ENCODE measurements at places on chromosomes 2 and 18.
A peak's percentile ranks its signal among the peaks of the same experiment; 100 is the strongest.

DNA sequence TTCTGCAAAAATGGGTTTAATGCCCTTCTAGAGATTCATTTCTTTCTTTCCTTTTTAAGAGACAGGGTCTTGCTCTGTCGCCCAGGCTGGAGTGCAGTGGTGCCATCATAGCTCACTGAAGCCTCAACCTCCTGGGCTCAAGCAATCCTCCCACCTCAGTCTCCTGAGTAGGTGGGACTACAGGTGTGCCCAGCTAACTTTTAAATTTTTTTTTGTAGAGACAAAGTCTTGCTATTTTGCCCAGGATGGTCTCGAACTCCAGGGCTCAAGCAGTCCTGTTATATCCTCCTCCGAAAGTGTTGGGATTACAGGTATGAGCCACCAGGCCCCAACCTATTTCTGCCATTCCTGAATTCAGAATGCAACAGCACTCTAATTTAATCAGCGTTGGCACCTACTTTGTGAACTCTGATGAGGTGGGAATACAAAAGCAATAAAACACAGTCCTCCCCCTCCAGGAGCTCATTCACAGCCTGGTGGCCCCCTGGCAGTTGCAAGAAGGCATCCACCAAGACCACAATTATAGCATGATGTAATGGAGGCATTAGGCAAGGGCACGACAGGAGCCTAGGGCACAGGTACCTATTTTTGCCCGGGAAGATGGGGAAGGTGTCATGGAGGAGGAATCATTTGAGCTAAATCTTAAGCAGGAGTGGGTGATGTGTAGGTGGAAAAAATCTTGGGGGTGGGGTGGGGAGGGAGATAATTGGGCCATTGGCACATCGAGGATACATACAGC lies 5.1 kb downstream of the RHOB start:
- DNase-seq, result no peak

DNA sequence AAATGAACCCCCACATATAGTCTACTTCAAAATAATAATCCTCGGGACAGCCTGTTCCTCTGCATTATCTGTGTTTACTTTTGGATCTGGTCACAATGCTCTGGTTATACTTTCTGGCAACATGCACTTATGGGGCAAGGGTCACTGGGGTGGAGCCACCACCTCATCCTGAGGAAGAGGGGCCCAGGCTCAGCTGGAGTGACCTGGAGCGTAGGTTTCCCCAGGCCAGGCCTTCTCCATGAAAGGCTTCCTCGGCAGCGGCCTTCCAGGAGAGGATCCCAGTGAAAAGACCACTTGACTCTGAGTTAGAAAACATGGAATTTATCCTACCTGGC lies 237.4 kb downstream of the SETBP1 start:
- DNase-seq, result no peak

DNA sequence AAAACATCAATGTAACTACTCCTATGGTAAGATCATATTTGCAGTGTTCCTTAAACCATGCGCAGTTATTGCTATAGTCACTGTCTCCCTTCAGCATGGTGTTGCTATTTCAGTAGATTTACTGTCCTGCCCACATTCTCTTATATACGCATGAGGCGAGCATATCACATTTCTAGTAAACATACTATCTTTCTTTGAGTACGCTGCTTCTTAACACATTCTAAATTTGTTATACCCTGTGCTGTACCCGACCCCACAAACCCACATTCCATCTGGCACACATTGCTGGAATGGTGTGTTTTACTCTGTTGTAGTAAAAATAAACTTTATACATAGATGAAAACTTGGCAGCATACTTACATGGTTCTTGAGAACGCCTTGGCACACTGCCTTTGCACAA lies 163.3 kb downstream of the QPCT start:
- peak; percentile 46 for DNase-seq

GRCh38 chr2:74863802-74864248 lies 29.9 kb downstream of the HK2 start:
- no peak for DNase-seq

DNA sequence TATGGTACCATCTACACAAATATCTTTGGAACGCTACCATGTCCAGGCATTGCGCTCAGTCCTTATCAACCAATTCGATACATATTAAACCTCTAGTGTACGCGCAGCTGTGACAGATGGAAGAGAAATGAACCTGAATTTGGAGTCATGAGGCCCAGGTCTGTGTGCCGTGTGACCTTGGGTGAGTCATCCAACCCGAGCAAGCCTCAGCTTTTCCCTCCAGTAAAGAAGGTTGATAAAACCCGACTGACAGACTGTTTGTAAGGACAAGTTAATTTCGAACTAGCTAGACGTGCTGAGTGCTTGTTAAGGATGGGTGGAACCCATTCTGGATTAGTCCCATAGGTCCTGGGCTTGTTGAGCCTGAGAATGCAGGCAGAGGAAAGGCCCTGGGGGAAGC lies 28.2 kb downstream of the GREB1 start:
- DNase-seq, result no peak

DNA sequence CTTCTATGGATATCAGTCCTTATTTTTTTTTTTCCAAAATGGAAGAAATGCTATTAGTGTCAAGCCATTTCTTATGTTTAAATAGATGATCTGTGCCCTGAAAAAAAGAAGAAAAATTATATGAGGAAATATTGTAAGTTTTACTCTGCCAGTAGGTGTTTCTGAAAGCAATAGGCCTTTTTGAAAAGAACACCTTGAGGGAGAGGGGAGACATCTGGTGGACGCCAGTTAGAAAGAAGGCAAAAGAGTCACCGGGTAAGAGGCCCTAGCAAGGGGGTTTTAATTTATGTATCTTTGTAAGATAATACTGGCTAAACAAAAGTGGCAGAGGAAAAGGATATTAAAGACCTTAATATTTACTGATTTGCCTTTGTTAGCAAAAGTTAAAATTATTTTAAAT lies 56.1 kb downstream of the DYNAP start:
- peak; percentile 9 for DNase-seq

DNA sequence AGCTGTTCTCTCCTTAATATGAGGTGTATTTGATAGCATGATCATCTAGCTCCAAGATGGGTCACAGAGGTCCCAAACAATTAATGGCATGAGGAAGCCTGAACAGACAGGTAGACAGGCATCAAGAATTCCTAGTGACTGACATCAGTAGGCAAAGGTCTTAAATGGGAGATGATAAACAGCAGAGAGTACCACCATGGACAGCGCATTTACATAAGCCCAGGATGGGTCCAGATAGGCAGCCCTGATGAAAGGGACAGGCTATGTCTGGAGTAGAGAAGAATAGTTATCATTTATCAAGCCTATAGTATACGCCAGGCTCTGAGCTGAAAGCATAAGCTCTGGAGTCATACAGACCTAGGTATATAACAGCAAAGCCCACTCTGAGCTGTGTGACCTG lies 434.7 kb upstream of the SETBP1 start:
- DNase-seq, result no peak

GRCh38 chr2:104562537-104562936 lies 291.4 kb upstream of the POU3F3 start:
- no peak for DNase-seq

- DNase-seq, result peak; percentile 63
Measured at GRCh38 chr2:226892729-226893128, 56.9 kb downstream of the RHBDD1 start.

DNA sequence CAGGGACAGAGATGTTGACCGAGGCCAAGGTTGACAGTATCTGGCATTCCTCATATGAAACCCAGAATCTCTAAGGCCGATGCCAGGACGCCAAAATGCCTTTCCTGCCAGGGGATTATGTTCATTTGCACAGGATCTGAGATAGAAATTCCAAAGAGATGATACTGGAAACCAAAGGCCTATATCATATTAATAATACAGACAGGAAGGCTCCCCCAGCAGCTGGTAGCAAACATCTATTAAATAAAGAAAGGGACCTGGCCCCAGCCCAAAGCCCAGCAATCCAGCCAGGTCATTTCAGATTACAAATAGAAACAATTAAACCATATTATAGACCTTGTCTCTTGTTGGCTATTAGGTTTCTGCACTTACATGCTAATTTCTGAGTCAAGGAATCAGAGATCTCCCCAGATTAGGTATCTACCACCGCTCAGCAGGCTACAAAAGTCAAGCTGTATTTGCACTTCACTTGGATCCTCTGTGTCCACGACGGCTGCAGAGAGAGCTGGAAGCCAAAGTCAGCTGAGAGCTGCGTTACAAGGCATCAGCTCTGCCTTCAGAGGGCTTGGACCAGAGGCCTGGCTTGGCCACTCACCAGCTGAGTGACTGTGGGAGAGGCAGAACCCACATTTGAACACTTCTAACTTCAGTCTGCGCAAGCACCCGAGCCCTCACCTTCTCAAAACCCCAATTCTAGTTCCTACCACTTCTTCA lies 269.3 kb upstream of the SIX2 start:
- no peak for DNase-seq

- DNase-seq, result peak; percentile 63
Measured at GRCh38 chr18:34342960-34343359, 118.2 kb upstream of the NOL4 start.

GRCh38 chr2:240466579-240467148 lies 31.2 kb downstream of the GPC1 start:
- DNase-seq, result no peak

- DNase-seq, result no peak
Measured at GRCh38 chr2:176834226-176834625, 378.4 kb upstream of the HNRNPA3 start.

GRCh38 chr2:69518841-69519240 lies 81.6 kb upstream of the NFU1 start:
- no peak for DNase-seq
